ENCODE measurements at places on chromosomes 1 and 21.

DNA sequence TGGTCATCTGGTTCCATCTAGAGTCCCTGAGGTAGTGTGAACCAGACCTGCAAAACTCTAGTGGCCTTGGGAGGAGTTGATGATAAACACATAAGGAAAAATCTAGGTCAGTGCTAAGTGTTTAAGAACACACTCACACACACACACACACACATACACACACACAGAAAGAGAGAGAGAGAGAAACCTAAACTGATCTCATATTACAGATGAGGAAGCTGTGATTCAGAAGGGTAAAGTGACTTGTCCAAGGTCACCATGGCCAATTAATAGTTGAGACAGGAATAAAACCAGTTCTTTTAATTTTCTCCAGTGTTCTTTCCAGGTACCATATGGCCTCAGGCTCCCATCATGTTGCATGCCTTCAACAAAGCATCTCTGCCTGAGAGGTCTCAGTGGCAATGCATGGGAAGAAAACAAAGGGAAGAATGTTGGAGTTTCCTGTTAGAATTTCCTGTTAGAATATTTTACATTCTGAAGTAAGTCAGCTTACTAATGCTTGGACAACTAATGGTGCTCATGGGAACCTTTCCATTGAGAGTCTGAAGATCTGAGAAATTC lies 77.3 kb upstream of the TSPAN2 start:
- peak; percentile 78 for DNase-seq

DNA sequence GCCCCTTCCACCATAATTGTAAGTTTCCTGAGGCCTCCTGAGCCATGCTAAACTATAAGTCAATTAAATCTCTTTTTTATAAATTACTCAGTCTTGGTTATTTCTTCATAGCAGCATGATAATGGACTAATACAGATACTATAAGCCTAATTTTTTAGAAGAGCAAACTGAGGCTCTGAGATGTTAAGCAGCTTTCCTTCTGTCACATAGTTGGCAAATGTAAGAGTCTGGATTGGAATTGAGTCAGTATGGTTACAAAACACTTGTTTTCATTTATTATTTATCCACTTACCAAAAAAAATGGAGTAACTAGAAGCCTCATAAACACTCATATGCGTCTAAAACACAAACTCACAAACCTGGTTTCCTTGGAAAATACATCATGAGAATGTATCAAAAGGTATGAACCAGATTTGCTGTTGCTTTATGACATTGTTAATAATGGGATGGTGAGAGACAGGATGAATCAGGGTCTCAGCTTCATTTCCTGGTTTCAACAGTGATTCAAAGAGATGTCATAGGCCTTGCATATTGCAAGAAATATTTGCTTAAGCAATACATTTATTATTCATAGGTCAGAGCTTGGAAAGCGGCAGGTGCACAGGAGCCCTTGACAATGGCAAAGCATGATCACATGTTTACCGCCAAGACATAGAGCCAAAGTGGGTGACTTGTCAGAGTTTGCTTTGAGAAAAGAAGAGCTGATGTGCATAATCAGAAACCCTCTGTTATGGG lies 221.5 kb downstream of the GRIK1 start:
- DNase-seq = peak; percentile 18

GRCh38 chr1:84000196-84000885 lies 1.4 kb upstream of the TTLL7 start:
- DNase-seq = no peak

GRCh38 chr1:172109359-172109758 lies 268.1 kb downstream of the DNM3 start:
- no peak for DNase-seq

DNA sequence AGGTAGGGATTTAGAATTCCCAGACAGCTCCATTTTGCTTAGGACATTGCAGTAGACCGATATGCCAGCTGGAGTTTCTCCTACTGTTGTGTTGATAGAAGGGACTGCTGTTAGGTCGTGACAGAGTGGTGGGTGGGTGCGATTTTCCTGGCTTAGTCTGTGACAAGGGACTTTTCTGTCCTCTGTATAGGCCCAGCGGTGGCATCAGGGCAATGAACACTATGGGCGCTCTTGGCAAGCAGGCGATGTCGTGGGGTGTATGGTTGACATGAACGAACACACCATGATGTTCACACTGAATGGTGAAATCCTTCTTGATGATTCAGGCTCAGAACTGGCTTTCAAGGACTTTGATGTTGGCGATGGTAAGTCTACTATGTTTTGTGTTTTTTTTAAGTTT lies 321.8 kb downstream of the ZP4 start:
- no peak for DNase-seq

GRCh38 chr21:36698981-36699545 lies at the start of gene SIM2:
Gene SIM2 (plus strand): TSS chr21:36699115. CDS start chr21:36699747, 632 bp downstream.
- DNase-seq = no peak

DNA sequence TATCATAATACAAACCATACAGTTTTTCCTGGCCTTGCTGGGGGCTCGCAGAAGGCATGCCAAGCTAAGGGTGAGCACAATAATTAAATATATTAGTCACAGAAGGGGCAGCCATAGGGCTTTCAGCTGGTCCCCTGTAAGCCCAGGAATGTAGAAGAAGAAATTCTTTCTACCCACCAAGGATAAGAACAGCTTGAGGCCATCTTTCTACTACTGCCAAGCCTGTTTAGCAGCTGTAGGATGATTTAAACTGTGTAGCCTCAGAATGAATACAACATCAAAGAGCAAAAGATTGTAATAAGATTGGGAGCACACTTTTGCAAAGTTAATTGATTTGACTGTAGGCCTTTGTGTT lies 171.5 kb downstream of the LRRC7 start:
- no peak for DNase-seq

- no peak for DNase-seq
Observed at GRCh38 chr1:240138867-240139266, 47.2 kb downstream of the FMN2 start.

GRCh38 chr1:154430903-154431302 lies 25.8 kb downstream of the IL6R start:
- no peak for DNase-seq

DNA sequence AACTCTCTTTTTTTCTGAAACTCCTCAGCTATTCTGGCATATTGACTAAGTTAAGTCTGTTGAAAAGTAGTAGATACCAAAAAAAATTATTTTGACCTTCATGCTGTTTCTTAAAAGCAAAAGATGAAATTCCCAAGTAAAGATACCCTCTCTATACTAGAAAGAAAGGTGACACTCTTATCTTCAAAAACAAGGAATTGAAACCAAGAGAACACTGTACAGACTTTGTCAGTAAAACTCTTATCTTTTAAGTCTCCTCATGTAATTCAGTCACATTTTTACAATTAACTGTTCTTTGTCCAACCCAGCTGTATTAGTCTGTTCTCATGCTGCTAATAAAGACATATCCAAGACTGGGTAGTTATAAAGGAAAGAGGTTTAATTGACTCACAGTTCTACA lies 496.2 kb downstream of the LTN1 start:
- DNase-seq = no peak

DNA sequence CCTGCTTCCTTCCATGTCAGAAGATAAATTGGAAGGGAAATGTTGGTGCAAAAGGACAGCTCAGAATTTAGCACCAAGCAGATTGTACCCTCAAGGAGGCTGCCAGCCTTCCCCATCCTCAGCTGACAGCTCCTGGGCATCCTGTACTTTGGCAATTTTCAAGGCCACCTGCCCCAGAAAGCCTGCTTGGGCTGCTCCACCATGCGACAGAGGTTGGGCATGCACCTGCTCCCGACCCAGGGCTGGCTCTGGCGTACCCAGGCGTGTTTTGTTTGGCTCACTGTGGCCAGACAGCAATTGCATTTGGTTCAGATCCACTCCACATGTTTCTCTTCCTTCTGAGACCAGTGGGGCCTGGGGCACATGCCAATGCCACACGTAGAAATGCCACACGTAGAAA lies 547.8 kb downstream of the NPHP4 start:
- DNase-seq = no peak

Data from brain microvascular endothelial cell (primary cell).